ENCODE measurements at places on chromosomes 2 and 18.
A peak's percentile ranks its signal among the peaks of the same experiment; 100 is the strongest.

GRCh38 chr2:71226096-71226964 lies 573 bp downstream of the PAIP2B start:
- DNase-seq, result peak; percentile 49
- peaks cover 11% of the 10 kb centered on the region for H3K27me3 ChIP-seq
- no peaks in the 10 kb centered on the region for H3K36me3 ChIP-seq

DNA sequence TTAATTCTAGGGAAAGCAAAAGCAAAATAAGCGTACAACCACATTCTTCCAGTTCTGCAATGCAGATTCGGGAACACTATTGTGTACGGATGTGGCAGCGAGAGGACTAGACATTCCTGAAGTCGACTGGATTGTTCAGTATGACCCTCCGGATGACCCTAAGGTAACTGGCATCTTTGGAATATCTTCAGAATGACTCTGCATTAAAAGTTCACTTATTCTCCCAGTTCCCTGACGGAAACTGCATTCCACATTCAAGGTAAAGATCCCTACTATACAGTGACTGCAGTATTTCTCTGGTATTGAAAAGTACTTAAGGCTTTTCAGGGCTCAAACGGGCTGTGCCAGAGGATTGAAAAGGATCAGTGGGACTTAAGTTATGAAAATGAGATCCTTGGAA lies 10.9 kb downstream of the DDX18 start:
- no peak overlapping the region for H3K27ac ChIP-seq
- no peak overlapping the region for H3K4me3 ChIP-seq

- no peaks in the 10 kb centered on the region for H3K27me3 ChIP-seq
- no peak for DNase-seq
- H3K27ac ChIP-seq, result no peak overlapping the region
- peaks cover 4% of the 10 kb centered on the region for H3K4me1 ChIP-seq
- no peaks in the 10 kb centered on the region for H3K36me3 ChIP-seq
- no peak overlapping the region for H3K4me3 ChIP-seq
Observed at GRCh38 chr18:27213123-27213717, 28.1 kb upstream of the CHST9 start.

GRCh38 chr2:240881913-240882312 lies 13.3 kb downstream of the AGXT start:
- DNase-seq, result no peak
- no peaks in the 10 kb centered on the region for H3K27me3 ChIP-seq
- H3K36me3 ChIP-seq, result no peaks in the 10 kb centered on the region

GRCh38 chr2:50751311-50752031 lies 280.5 kb downstream of the NRXN1 start:
- peaks cover 19% of the 10 kb centered on the region for H3K4me1 ChIP-seq
- no peaks in the 10 kb centered on the region for H3K36me3 ChIP-seq
- H3K27me3 ChIP-seq, result no peaks in the 10 kb centered on the region
- DNase-seq, result no peak

DNA sequence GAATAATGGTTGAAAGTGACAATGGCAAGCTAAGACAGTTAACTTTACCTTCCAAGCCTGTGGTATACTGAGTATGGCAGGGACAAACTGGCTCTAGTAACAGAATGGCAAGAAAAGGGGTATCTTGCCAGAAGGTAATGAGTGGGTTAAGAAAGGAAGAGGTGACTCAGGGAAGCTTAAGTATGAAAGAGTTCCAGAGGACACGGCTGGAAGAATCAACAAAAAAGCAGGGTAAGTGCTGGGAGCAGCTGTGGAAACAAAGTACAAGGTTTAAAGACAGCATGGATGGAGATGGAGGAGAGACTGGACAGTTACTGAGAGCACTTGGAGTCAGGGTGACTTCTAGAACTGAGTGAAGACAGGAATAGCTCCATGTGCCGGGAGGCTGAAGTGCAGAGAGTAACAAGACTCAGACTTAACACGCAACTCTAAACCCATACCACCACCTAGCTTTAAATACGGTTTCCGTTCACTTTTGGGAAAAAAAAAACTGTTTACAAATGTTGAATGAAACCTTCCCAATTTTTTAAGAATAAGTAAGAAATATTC lies 69.0 kb downstream of the REV1 start:
- H3K27me3 ChIP-seq, result no peaks in the 10 kb centered on the region
- H3K4me1 ChIP-seq, result peaks cover 6% of the 10 kb centered on the region
- peak overlapping the region; percentile 66 for H3K27ac ChIP-seq
- no peak overlapping the region for H3K4me3 ChIP-seq
- no peak for DNase-seq

GRCh38 chr2:216082117-216082711 lies 495 bp downstream of the TMEM169 start:
- H3K27me3 ChIP-seq, result peaks cover 6% of the 10 kb centered on the region
- peaks cover 22% of the 10 kb centered on the region for H3K4me1 ChIP-seq
- H3K27ac ChIP-seq, result peak overlapping the region; percentile 67
- no peaks in the 10 kb centered on the region for H3K36me3 ChIP-seq
- peak overlapping the region; percentile 73 for H3K4me3 ChIP-seq
- no peak for DNase-seq

- peaks cover 13% of the 10 kb centered on the region for H3K36me3 ChIP-seq
- H3K4me3 ChIP-seq, result no peak overlapping the region
- peaks cover 22% of the 10 kb centered on the region for H3K4me1 ChIP-seq
- DNase-seq, result no peak
Observed at GRCh38 chr2:158509928-158510797, 53.4 kb downstream of the PKP4 start.

DNA sequence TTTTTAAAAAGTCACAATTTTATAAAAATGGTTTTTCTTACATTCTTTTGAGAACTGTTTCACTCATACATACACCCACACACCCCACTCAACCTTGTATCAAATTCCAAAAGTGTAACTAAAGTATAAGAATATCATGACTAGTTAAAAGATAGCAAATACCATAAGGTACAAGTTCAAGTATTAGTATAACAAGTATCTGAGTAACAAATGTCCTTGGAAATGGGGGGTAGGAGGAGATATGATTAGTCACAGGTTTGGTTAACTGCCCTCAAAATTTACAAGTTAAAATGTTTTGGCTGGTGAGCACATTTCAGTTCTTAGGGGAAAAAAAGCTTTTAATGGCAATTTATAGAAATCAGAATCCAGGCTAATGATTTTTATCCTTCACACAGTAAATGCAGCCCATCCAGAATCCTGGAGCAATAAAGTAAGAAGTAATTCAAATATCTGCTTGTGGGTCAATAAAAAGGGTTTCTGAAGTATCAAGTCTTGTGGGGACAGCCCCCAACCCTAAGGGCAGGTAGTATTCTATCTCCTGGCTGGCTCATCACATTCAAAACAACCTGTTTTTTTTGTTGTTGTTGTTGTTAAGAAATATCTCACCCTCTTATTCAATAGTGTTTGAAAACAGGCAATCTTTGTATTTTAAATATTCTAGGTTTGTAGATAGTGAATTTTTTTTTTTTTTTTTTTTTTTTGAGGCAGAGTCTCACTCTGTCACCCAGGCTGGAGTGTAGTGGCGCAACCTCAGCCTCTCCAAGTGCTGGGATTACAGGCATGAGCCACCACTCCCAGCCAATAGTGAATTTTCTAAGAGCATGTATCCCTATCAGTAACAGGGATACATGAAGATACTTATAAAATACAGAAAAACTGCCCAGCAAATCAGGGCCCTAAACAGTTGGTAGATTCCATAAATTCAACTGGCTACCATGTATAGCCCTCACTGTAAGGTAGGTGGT lies 14.5 kb downstream of the IAH1 start:
- no peaks in the 10 kb centered on the region for H3K27me3 ChIP-seq
- peaks cover 59% of the 10 kb centered on the region for H3K36me3 ChIP-seq
- H3K4me1 ChIP-seq, result no peaks in the 10 kb centered on the region

- no peak overlapping the region for H3K4me3 ChIP-seq
- no peaks in the 10 kb centered on the region for H3K36me3 ChIP-seq
- no peak overlapping the region for H3K27ac ChIP-seq
- H3K27me3 ChIP-seq, result no peaks in the 10 kb centered on the region
Observed at GRCh38 chr2:39622860-39623259, 42.9 kb upstream of the TMEM178A start.

- DNase-seq, result no peak
- H3K27ac ChIP-seq, result no peak overlapping the region
- H3K4me3 ChIP-seq, result no peak overlapping the region
Observed at GRCh38 chr2:9077691-9078090, 74.2 kb upstream of the MBOAT2 start.

- H3K4me1 ChIP-seq, result no peaks in the 10 kb centered on the region
- DNase-seq, result no peak
- peaks cover 34% of the 10 kb centered on the region for H3K36me3 ChIP-seq
- H3K27me3 ChIP-seq, result no peaks in the 10 kb centered on the region
- H3K27ac ChIP-seq, result no peak overlapping the region
- no peak overlapping the region for H3K4me3 ChIP-seq
Observed at GRCh38 chr18:79315596-79315995, 80.1 kb upstream of the NFATC1 start.

- DNase-seq, result no peak
- H3K27ac ChIP-seq, result no peak overlapping the region
- H3K4me1 ChIP-seq, result peaks cover 3% of the 10 kb centered on the region
- no peaks in the 10 kb centered on the region for H3K36me3 ChIP-seq
- H3K4me3 ChIP-seq, result peak overlapping the region; percentile 42
Observed at GRCh38 chr2:119224391-119225104, 914 bp downstream of the STEAP3 start.

Measured in mesothelial cell of epicardium (in vitro differentiated cells).